ENCODE measurements at places on chromosomes 7 and 10. TPM values are rescaled to one million over a fixed set of nuclear protein-coding genes. Genes with fewer than 3 reads are reported as not detected.

Gene AEBP1
- total RNA-seq, result 32.6 TPM

- H3K4me3 ChIP-seq, result no peak overlapping the region
- H3K27me3 ChIP-seq, result peaks cover 3% of the 10 kb centered on the region
- no peak for DNase-seq
- no peaks in the 10 kb centered on the region for H3K4me1 ChIP-seq
- peaks cover 1% of the 10 kb centered on the region for H3K36me3 ChIP-seq
Measured at GRCh38 chr7:98362517-98362916, 38.4 kb downstream of the BAIAP2L1 start.

Gene TSPAN12
- total RNA-seq, result not detected

DNA sequence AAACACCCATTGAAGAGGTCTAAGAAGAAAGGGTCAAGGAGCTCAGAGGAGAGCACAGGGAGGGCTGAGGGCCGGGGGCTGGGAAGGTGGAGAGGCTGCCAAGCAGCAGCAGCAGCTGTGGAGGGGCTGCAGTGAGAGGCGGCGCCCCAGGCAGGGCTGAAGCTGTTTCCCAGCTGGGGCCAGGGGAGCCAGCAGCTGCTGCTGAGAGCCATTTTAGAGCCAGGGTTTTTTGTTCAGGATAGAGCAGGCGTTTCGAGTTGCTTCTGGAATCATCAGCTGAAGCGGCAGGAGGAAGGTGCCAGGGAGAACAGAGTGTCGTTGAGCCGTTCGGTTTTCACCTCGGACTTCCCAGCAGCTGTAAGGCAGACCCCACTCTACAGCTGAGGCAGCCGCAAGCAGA lies 62.7 kb downstream of the LANCL2 start:
- no peaks in the 10 kb centered on the region for H3K27me3 ChIP-seq
- H3K4me3 ChIP-seq, result no peak overlapping the region
- DNase-seq, result no peak
- peaks cover 14% of the 10 kb centered on the region for H3K36me3 ChIP-seq
- peak overlapping the region; percentile 26 for H3K27ac ChIP-seq
- H3K4me1 ChIP-seq, result peaks cover 12% of the 10 kb centered on the region

- peak; percentile 26 for DNase-seq
- H3K27me3 ChIP-seq, result no peaks in the 10 kb centered on the region
- no peak overlapping the region for H3K4me3 ChIP-seq
- peaks cover 14% of the 10 kb centered on the region for H3K36me3 ChIP-seq
- no peak overlapping the region for H3K27ac ChIP-seq
- peaks cover 56% of the 10 kb centered on the region for H3K4me1 ChIP-seq
Measured at GRCh38 chr7:99109108-99110051, 34.5 kb downstream of the SMURF1 start.

DNA sequence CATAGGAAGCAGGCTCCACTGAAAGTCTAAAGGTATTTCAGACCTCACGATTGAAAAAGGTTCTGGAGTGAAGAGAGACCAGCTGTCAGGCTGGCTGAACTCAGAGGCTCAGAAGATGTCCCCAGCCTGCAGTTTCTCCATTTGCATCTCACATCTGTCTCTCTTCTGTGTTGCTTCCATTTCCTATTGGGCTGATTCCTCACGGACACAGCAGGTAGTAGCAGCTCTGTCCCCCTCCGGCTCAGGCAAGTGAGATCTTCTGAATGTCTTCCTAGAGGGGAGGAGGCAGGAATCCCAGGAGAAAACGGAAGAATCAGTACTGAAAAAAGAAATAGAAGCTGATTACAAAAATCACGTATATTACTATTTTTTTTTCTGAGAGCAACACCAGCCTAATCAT lies 274.1 kb upstream of the COBL start:
- no peaks in the 10 kb centered on the region for H3K4me1 ChIP-seq
- no peak for DNase-seq
- no peaks in the 10 kb centered on the region for H3K27me3 ChIP-seq
- H3K4me3 ChIP-seq, result no peak overlapping the region

Gene ST8SIA6
- not detected for total RNA-seq

Gene AKR1D1
- not detected for total RNA-seq

GRCh38 chr10:28681291-28681763 lies 4.0 kb downstream of the BAMBI start:
- peaks cover 33% of the 10 kb centered on the region for H3K4me1 ChIP-seq
- H3K27ac ChIP-seq, result no peak overlapping the region
- no peak overlapping the region for H3K4me3 ChIP-seq
- no peaks in the 10 kb centered on the region for H3K36me3 ChIP-seq

Gene CYP2C8
- 0.35 TPM for total RNA-seq

GRCh38 chr7:129055861-129056464 lies 1.1 kb upstream of the TNPO3 start:
- peaks cover 15% of the 10 kb centered on the region for H3K27me3 ChIP-seq
- DNase-seq, result no peak
- H3K36me3 ChIP-seq, result peaks cover 3% of the 10 kb centered on the region
- no peak overlapping the region for H3K27ac ChIP-seq
- peak overlapping the region; percentile 99 for H3K4me3 ChIP-seq

- peaks cover 14% of the 10 kb centered on the region for H3K27me3 ChIP-seq
- peaks cover 2% of the 10 kb centered on the region for H3K4me1 ChIP-seq
- no peak for DNase-seq
- H3K4me3 ChIP-seq, result no peak overlapping the region
- H3K36me3 ChIP-seq, result no peaks in the 10 kb centered on the region
- no peak overlapping the region for H3K27ac ChIP-seq
Measured at GRCh38 chr7:45407730-45408408, 166.3 kb upstream of the ADCY1 start.

DNA sequence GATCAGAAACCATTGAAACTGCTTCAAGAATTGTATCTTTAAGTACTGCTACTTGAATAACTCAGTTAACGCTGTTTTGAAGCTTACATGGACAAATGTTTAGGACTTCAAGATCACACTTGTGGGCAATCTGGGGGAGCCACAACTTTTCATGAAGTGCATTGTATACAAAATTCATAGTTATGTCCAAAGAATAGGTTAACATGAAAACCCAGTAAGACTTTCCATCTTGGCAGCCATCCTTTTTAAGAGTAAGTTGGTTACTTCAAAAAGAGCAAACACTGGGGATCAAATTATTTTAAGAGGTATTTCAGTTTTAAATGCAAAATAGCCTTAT lies 14.7 kb downstream of the HNRNPA2B1 start:
- H3K36me3 ChIP-seq, result peaks cover 78% of the 10 kb centered on the region
- peaks cover 76% of the 10 kb centered on the region for H3K4me1 ChIP-seq
- H3K4me3 ChIP-seq, result peak overlapping the region; percentile 14
- peaks cover 10% of the 10 kb centered on the region for H3K27me3 ChIP-seq
- no peak for DNase-seq

Gene SLC26A4
- total RNA-seq, result 0.82 TPM

DNA sequence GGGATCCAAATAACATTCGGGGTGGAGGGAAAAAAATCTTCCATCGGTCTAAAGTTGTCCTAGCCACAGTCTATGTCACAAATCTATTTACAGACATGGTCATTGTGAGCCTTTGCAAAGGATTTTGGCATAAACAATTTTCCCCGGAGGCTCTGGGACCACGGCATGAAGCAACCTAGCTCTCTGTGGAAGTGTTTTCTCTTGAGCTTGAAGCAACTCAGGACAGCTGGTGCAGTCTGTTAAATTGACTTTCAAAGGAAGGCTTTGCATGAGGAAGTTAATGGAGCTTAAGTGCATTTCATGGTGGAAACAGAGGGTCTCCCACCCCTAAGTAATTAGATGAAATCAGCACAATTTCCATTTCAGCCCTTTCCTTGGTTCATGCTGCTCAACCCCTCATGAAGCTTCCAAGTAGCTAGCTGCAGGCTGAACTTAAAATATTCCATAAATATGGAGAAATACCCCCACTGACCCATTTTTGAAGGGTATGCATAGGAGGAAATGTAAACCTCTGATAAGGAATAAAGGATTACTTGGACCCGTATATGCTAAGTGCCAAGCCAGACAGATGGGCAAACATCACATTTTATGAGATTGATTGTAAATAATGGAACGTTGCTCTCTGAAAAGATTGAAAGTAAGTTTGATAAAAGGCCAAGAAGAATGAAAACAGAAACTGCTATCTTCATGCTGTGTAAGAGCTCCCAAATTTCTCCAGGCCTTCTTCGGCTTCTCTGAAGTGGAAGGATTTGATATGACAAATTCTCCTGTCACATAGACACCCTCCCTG lies 39.9 kb downstream of the CCDC3 start:
- H3K4me1 ChIP-seq, result no peaks in the 10 kb centered on the region
- H3K36me3 ChIP-seq, result no peaks in the 10 kb centered on the region
- H3K27me3 ChIP-seq, result peaks cover 5% of the 10 kb centered on the region
- H3K4me3 ChIP-seq, result no peak overlapping the region
- DNase-seq, result no peak

Gene NEURL1
- 3.2 TPM for total RNA-seq

GRCh38 chr7:157525491-157525915 lies 188.7 kb downstream of the DNAJB6 start:
- H3K4me3 ChIP-seq, result no peak overlapping the region
- H3K36me3 ChIP-seq, result no peaks in the 10 kb centered on the region
- no peaks in the 10 kb centered on the region for H3K27me3 ChIP-seq
- H3K4me1 ChIP-seq, result no peaks in the 10 kb centered on the region
- no peak overlapping the region for H3K27ac ChIP-seq

- no peak overlapping the region for H3K27ac ChIP-seq
- H3K4me3 ChIP-seq, result no peak overlapping the region
- DNase-seq, result no peak
- no peaks in the 10 kb centered on the region for H3K4me1 ChIP-seq
Measured at GRCh38 chr10:46992803-46993561, 81.8 kb downstream of the PTPN20 start.

DNA sequence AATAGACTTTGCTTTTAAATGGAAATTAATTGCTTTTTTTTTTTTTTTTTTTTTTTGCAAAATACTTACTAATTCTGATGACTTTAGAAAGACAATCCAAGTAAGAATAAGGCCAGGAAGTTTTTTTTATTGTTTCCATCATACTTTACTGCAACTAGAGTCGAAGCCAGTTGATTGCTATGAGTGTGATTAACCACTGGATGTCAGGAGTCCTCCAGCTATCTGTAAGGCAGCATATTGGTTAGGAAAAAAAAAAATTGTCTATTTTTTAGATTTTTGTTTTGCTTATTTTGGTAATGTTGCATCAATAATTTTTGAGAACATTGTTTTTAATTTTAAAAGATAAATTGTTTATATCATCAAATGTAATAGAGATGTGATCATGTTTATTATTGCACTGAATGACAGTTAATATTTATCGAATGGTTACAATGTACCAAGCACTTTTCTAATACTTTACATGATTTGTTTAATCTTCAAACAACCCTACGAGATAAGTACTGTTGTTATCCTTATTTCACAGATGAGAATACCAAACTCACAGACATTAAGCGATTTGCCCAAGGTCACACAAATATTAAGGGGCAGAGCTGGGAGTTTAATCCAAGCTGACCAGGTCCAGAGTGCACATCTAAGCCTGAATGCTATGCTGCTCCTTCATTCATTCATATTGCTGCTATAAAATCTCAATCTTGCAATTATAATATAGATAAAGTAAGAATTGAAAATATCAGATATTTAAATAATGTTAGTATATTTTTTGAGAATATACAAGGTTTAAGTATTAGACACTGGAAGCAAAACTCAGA lies 19.9 kb upstream of the LMOD2 start:
- H3K27me3 ChIP-seq, result peaks cover 32% of the 10 kb centered on the region
- H3K36me3 ChIP-seq, result no peaks in the 10 kb centered on the region
- no peaks in the 10 kb centered on the region for H3K4me1 ChIP-seq

GRCh38 chr7:100649826-100650565 lies 6.3 kb downstream of the ACTL6B start:
- H3K27ac ChIP-seq, result no peak overlapping the region
- H3K4me3 ChIP-seq, result no peak overlapping the region
- no peaks in the 10 kb centered on the region for H3K4me1 ChIP-seq
- H3K27me3 ChIP-seq, result peaks cover 36% of the 10 kb centered on the region
- DNase-seq, result no peak
- no peaks in the 10 kb centered on the region for H3K36me3 ChIP-seq

Gene RBP4
- not detected for total RNA-seq

Gene MMP21
- not detected for total RNA-seq

Measured in activated naive CD8-positive, alpha-beta T cell treated with anti-CD3 and anti-CD28 coated beads for 36 hours (primary cell).